ENCODE measurements at places on chromosomes 2 and 18. TPM values are rescaled to one million over a fixed set of nuclear protein-coding genes. Genes with fewer than 3 reads are reported as not detected.

DNA sequence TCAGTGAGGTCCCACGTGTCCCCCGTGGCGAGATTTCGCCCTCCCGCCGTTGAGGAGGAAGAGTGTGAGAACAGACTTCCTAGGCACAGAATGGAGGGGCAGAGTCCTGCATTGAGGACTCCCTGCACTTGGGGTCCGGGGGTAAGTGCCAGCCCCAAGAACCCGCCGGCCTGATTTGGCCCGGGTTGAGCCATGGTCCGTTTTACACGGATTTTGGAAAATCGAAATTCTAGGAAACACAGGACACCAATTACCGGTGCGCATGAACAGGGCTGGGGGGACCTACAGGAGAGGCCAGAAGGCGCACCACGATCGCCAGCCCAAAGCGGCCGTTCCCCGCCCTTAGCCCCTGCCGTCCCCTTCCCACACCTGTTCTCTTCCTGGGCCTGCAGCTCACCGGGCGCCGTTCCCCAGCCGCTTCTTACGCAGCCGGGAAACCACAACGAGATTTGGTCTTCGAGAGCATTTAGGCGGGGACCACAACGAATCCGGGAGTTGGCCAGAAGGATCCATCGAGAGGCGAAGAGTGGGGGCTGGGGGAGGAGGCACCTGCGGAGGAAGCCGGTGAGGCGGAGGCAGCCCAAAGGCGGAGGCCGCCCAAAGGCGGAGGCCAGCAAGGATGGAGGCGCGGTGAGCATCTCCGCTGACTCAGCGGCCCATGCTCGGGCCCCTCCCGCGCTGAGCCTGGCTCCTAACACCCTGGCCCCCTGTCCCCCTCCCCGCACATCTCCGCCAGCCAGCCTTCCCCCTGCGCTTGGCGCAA lies 464 bp upstream of the TLX2 start:
- no peak overlapping the region for H3K27ac ChIP-seq
- peak overlapping the region; percentile 50 for H3K4me3 ChIP-seq
- H3K27me3 ChIP-seq = no peaks in the 10 kb centered on the region
- no peak for DNase-seq

- no peak for DNase-seq
- no peak overlapping the region for H3K4me3 ChIP-seq
- no peaks in the 10 kb centered on the region for H3K36me3 ChIP-seq
- no peaks in the 10 kb centered on the region for H3K4me1 ChIP-seq
- peak overlapping the region; percentile 36 for H3K27ac ChIP-seq
- H3K27me3 ChIP-seq = no peaks in the 10 kb centered on the region
Observed at GRCh38 chr2:224938651-224939182, 103.6 kb downstream of the DOCK10 start.

GRCh38 chr2:157359628-157360027 lies 34.0 kb upstream of the ERMN start:
- no peaks in the 10 kb centered on the region for H3K27me3 ChIP-seq
- DNase-seq = no peak
- H3K36me3 ChIP-seq = no peaks in the 10 kb centered on the region
- no peak overlapping the region for H3K27ac ChIP-seq
- H3K4me1 ChIP-seq = no peaks in the 10 kb centered on the region

Gene GLI2
- total RNA-seq = 0.18 TPM

GRCh38 chr2:201149064-201149820 lies 33.3 kb downstream of the CFLAR start:
- no peaks in the 10 kb centered on the region for H3K4me1 ChIP-seq
- H3K27me3 ChIP-seq = no peaks in the 10 kb centered on the region
- no peak overlapping the region for H3K4me3 ChIP-seq

- no peak overlapping the region for H3K27ac ChIP-seq
- H3K4me3 ChIP-seq = no peak overlapping the region
- DNase-seq = no peak
- H3K36me3 ChIP-seq = no peaks in the 10 kb centered on the region
- no peaks in the 10 kb centered on the region for H3K4me1 ChIP-seq
- H3K27me3 ChIP-seq = no peaks in the 10 kb centered on the region
Observed at GRCh38 chr18:22546905-22547570, 129.3 kb upstream of the CTAGE1 start.

DNA sequence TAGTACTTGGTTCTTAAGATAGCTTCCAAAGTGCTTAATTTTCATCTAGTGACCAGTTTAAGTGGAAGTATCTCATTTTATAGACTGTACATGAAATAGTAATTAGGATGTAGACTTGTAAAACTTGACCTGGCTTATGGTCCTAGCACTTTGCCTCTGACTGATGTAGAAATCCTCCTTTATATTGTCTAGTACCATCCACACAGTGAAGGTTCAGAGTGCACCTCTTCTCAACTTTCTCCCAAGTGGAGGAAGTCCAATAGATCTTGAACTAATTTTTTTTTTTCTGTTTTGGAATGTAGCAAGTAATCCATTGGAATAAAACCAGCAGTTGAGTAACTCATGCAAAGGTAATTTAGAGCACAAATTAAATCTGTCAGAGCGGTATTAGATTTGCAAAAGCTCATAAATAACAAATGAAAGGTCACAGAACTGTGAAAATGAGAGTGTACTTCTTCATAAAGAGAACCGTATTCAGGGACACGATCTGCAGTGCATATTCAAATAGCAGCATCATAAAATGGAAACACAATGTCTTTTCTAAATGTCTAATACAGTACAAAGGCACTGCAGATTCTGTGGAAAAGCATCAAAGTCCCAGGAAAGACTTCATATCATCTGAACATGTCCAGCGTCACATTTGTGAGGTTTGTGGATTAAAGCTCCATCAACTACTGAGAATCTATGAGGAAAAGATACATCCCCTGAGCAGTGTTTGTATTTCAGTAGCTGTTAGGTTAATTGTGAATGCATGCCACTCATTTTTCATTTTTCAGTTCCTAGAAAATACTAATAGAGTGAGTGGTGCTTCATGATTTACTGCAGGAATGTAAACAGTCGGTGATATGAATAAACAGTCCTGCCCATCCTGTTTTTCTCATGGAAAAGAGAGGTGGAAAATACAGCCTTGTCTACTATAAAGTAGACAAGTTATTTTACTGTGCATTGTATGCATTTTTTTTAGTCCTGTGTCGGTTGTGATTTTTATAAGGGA lies 100.7 kb downstream of the LYPD6 start:
- H3K27ac ChIP-seq = no peak overlapping the region
- no peaks in the 10 kb centered on the region for H3K27me3 ChIP-seq
- H3K36me3 ChIP-seq = no peaks in the 10 kb centered on the region
- no peaks in the 10 kb centered on the region for H3K4me1 ChIP-seq
- DNase-seq = no peak

DNA sequence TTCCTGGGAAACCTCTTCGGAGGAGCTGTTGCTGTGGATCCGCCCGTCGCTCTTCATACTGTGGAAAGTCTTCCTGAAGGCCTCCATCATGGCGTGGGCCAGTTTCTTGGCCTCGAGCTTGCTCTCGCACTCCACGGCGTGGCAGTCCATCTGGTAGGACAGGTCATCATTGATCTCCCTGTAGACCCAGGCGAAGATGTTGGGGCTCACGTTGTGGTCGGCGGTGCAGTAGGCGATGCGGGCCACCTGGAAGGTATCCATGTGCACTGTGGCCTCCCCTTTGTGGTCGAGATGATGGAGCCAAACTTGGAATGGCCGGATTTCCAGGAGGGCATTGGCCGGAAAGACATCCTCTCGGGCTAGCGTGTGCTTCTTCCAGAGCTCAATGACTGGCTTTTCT lies 245.4 kb downstream of the PID1 start:
- no peaks in the 10 kb centered on the region for H3K36me3 ChIP-seq
- H3K4me1 ChIP-seq = no peaks in the 10 kb centered on the region
- H3K27ac ChIP-seq = no peak overlapping the region
- no peak for DNase-seq

- no peak for DNase-seq
- H3K4me1 ChIP-seq = no peaks in the 10 kb centered on the region
- no peak overlapping the region for H3K4me3 ChIP-seq
- no peaks in the 10 kb centered on the region for H3K27me3 ChIP-seq
Observed at GRCh38 chr2:110173523-110173922, 31.3 kb downstream of the NPHP1 start.

Gene CD8B2
- total RNA-seq = not detected

DNA sequence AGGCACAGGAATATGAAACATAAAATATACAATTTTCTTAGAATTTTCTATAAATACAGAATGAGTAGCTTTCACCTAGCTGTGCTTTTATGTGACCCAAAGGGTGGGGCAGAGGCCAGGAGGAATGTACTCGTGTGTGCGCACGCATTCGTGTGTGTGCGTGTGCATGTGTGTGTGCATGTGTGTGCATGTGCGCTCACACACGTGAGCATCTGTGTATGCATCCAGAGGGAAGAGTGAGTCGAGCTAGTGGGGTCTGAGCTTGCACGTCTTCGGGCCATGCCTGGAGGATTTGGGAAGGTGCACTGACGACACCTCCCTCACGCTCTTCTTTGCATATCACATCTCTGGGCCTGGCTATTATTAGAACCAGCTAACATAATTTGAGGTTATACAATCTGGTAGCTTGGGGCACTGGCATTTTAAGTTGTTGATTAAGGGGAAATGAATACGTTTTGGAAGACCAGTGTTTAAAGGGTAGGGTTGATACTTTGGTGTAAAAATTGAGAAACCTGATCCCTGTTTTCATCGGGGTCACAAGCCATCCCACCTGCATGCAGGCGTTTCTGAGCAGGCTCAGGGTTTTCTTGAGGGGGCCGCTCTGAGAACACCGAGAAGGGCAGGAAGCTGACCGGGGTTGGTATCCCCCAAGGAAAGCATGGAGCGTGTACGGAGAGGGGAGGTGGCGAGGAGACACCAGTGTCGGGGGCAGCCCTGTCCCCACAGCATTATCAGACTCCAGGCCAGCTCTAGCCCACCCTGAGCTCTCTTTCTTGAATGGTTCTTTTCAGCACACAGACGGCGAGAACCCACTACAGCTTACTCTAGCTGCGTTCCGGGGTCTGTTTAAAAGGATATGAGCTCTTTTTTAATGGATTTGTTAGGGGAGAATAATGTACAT lies 85.3 kb downstream of the LRRFIP1 start:
- H3K4me3 ChIP-seq = no peak overlapping the region
- no peaks in the 10 kb centered on the region for H3K27me3 ChIP-seq
- H3K4me1 ChIP-seq = no peaks in the 10 kb centered on the region
- no peak overlapping the region for H3K27ac ChIP-seq
- peak; percentile 6 for DNase-seq

GRCh38 chr2:160085662-160086061 lies 23.2 kb upstream of the PLA2R1 start:
- no peak overlapping the region for H3K27ac ChIP-seq
- no peak for DNase-seq
- H3K4me1 ChIP-seq = no peaks in the 10 kb centered on the region
- H3K36me3 ChIP-seq = no peaks in the 10 kb centered on the region
- H3K4me3 ChIP-seq = no peak overlapping the region

DNA sequence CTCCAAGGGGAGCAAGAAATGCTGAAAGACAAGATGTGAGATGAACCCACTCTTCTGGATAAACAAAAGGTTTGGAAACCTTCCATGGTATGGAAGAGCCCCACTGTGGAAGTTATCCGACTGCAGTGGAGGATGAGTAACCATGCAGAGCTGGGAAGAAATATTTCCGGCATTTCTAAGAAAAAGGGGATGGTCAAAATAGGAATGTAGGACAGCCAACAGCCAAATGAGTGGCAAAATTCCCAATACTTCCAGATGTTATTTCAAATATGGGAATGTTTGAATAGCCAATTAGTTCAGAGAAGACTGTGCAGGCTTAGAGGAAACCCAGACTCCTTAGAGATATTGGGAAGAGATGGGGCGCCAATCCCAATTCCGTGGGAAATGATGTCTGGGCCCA lies 246.8 kb downstream of the RAD51AP2 start:
- H3K27ac ChIP-seq = no peak overlapping the region
- H3K4me1 ChIP-seq = no peaks in the 10 kb centered on the region
- no peak for DNase-seq
- H3K27me3 ChIP-seq = no peaks in the 10 kb centered on the region

DNA sequence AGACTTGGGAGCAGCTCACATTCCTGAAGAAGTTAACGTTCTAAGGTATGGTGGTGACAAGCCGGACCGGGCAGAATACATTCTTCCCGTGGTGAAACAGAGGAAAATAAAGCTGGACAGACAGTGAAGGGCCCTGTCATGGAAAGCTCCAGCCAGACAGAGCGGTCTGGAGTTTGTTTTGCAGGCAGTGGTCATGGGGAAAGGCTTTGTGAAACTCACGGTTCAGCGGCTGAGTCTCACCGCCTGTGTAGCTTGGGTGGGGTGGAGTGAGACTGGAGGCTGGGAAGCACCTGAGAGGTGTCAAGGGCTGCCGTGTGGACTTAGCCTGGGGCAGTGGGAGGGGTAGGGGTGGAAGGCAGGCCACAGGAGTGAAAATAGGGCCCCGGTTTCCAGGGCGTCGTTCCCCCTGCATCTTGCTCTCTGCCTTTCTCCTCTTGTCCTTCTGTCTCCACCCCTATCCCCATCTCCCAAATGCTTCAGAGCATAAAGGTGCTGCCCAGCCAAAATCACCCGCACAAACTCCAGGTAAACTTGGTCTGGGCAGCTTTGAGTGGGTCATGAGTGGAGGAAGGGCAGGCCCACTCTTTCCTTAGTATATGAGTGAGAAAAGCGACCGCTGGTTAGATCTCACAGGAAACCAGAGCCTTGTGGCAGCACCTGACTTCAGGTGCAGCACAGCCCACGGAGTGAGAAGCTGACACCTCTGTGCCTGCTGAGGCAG lies 11.4 kb upstream of the SLC20A1 start:
- peaks cover 3% of the 10 kb centered on the region for H3K4me1 ChIP-seq
- no peak for DNase-seq
- no peaks in the 10 kb centered on the region for H3K27me3 ChIP-seq
- no peak overlapping the region for H3K4me3 ChIP-seq
- H3K27ac ChIP-seq = no peak overlapping the region
- H3K36me3 ChIP-seq = no peaks in the 10 kb centered on the region

DNA sequence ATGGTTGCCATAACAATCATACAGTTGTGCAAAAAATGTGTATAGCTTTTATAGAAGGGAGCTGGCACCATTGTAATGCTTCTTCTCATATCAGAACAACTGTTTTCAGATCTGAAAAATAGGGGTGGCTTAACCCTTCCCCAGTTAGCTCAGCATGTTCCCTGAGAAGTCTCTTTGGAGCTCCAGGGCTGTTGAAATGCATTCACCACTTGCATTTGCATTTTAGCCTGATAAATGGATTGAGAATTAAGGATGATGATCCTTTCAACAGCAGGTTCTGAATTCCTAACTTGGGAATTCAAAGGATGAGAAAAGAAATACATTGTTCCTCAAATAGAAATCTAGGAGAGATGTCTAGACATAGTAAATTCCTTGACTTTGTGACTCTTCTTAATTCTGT lies 181.7 kb upstream of the ALPP start:
- no peaks in the 10 kb centered on the region for H3K4me1 ChIP-seq
- H3K27ac ChIP-seq = no peak overlapping the region
- no peak overlapping the region for H3K4me3 ChIP-seq
- no peak for DNase-seq
- no peaks in the 10 kb centered on the region for H3K36me3 ChIP-seq

GRCh38 chr2:38603402-38604290 lies 918 bp upstream of the HNRNPLL start:
- peak; percentile 85 for DNase-seq
- peak overlapping the region; percentile 92 for H3K4me3 ChIP-seq
- no peaks in the 10 kb centered on the region for H3K36me3 ChIP-seq
- peak overlapping the region; percentile 100 for H3K27ac ChIP-seq
- no peaks in the 10 kb centered on the region for H3K27me3 ChIP-seq
